Stimulated activated CD4-positive, alpha-beta T cell treated with anti-CD3 and anti-CD28 coated beads, Interleukin-1b, Interleukin-23, amount 100 ng/mL, for 4 hours (primary cell): ENCODE measurements at places on chromosomes 12 and 14.

DNA sequence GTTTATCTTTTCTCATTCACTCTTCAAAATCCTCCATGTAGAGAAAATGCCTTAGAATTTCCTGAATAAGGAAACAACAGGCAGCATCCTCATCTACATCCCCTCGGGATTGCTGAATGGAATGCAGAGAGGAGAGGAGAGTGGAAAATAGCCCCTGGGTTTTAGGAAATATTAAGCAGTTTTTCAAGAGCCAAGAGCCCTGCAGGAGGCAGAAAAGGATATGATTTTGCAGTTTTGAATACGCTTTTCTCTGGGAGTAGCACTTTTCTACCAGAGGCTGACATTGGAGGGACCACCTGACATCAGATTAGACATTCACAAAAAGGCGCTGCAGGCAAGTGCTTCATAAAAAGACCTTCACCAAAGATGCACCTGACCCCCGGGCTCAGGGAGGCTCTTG lies 362.2 kb upstream of the SFSWAP start:
- DNase-seq, result no peak

DNA sequence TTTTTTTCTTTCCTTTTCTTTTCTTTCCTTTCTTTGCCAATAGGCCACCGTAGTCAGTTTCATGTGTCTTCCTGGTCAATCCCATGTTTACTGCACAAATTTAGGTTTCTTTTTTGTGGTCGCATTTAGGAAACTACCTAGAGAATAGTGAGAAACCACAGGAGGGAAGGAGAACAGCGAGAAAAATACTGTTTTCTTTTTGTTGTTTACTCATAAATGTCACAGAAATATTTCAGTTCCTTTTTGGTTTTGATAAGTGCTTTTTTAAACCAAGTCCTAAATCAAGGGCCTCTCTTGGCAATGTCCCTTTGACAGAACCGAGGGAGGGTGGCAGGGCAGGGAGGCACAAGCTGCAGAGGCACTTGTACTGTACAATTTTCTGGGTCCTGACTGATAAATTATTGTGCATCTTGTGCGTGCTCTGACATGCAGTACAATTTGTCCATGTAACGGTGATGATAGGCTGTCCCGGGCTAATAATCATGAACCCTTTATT lies 326.1 kb downstream of the CACNA1C start:
- DNase-seq, result no peak

- no peak for DNase-seq
These were observed 87.0 kb downstream of the SEC23A start for GRCh38 chr14:39015964-39016577.

- DNase-seq, result no peak
These were observed at the start of gene COCH for GRCh38 chr14:30874120-30874998. Gene COCH, plus strand, starts transcription at chr14:30874559. Its CDS starts 380 bp downstream, at chr14:30874939.

- no peak for DNase-seq
These were observed 235.0 kb downstream of the EFCAB11 start for GRCh38 chr14:89719366-89720075.

GRCh38 chr12:2924019-2924418 lies 33.3 kb downstream of the TULP3 start:
- no peak for DNase-seq

DNA sequence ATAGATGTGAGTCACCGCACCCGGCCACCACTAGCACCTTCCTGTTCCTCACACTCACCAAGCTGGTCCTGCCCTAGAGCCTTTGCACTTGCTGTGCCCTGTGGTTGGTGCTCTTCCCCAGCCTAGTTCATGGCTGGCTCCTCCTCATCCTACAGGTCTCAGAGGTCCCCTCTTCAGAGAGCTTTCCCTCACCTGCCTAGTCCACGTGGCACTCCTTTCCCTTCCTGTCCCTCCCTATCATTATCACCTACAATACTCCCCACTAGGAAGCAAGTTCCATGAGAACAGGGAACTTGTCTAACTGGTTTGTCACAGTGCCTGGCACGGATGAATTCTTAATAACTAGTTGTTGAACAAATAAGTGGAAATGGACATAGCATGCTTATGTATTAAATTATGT lies 24.0 kb upstream of the TMED10 start:
- no peak for DNase-seq

GRCh38 chr12:108021949-108022522 lies 107.1 kb upstream of the WSCD2 start:
- no peak for DNase-seq

DNA sequence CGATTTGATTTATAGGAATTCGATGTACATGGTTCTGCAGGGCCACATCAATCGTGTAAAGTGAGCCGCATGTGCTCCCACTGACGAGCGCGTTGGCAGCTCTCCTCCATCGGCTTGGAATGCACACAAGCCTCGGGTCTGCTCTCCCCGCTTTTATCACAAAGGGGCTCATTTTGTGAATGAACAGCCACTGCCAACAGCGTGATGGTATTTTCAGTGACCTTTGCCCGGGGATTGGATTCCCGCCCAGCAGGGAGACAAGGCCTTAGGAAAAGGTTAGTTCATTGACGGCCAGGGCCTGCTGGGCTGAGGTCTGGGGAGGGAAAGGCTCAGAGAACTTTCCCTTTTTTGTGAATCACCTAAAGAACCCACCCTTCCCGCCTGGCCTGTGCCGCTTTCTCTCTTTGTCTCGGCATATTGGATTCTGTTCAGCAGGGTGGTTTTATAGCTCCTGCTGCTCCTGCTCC lies 232.1 kb downstream of the MSRB3 start:
- no peak for DNase-seq

DNA sequence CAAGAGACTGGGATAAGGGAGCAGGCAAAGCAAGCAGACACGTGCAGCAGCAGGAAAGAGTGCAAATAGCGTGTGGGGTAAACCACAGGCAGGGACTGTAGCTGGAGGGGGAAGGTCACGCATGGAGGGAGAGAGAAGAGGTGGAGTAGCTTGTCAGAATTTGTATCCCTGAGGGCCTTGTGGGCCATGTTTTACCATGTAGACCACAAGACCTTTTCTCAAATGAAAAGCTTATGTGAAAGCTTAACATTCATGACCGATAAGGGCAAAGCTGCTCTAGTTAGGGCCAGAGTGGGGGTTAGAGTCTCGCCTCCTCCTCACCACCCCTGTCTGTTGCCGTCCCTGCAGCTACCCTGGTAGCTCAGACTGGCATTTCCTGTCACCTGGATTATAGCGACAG lies 152.9 kb upstream of the E2F7 start:
- DNase-seq, result no peak

GRCh38 chr14:50602035-50602434 lies 42.1 kb downstream of the ATL1 start:
- no peak for DNase-seq

- DNase-seq, result no peak
These were observed 75.9 kb upstream of the TSPAN11 start for GRCh38 chr12:30850684-30851083.

DNA sequence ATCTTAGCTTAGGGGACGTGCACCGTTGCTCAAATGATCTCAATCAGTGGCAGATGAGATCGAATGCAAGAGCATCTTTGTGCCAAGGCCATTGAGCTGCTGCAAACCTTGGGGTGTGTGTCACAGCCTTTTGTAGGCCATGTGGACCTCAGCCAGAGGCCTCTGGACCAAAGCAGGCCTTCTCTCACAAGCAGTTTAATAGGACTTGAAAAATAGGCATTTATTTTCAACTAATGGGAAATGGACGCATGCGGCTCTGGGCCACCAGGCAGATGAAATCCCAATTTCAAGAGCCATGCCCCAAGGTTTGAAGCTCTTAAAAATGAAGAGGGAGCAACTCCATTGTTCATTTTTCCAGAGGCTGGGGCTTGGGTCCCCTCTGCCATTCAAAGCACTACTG lies 87.3 kb downstream of the TTC7B start:
- DNase-seq, result no peak

DNA sequence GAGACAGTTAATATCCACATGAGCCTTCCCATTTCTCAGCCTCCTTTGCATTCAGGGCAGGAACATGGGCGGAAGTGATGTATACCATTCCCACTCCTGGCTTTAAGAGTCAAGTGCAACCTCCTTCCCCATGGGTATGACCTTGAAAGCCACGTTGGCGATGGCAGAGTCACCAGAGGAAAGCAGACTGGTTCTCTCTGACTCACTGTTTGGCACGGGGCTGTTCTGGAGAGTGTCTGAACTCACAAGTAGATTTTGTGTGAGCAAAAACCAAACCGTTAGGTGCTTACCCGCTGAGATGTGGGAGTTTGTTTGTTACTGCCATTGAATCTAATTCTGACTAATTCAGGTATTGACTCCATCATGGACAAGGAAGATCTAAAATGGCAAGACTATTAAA lies 36.7 kb upstream of the PZP start:
- DNase-seq, result peak; percentile 27

DNA sequence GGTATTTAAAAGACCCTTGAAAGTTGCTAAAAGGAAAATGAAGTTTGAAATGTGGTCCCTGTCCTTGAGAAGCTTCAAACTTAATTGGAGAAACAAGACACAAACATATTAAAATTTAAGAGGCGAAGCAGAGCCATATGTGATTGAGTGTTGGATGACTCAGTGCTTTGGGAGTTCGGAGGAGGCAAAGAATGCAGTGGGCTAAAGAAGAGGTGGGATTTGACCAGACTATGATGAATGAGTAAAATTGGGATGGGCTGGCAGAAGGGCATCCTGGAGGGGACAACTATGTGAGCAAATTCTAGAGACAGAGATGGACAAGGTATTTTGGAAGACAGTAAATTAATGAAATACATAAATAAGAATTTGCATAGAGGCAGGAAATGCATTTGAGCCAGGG lies 358.6 kb downstream of the EGLN3 start:
- no peak for DNase-seq

- DNase-seq, result no peak
These were observed 92.9 kb downstream of the SPTSSA start for GRCh38 chr14:34368971-34369647.

GRCh38 chr12:52525661-52526499 lies 5.7 kb upstream of the KRT5 start:
- DNase-seq, result no peak

DNA sequence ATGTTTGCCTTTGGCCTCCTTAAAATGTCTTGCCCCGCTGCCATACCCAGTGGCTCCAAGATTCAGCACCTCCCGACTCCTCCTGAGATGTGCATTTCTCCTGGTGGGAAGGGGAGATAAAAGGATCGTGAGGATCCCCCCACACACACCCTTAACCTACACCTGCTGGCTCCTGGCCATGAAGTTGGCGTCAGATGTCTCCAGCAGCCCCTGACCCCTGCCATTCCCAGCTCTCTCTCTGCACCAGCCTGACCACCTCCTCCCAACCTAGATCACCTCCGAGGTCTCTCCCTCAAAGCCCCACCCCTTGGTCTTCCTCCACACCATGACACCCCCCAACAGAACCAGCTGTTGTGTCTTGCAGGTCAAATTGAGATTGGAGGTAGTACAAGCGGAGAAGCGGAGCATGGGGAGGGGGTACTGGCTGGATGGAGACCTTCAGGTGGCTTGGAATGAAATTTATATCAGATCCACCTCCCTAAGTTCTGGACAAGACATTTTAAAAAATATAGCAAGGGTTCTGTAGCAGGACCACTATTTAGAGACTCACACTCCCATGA lies 151.1 kb upstream of the FKBP4 start:
- DNase-seq, result no peak

DNA sequence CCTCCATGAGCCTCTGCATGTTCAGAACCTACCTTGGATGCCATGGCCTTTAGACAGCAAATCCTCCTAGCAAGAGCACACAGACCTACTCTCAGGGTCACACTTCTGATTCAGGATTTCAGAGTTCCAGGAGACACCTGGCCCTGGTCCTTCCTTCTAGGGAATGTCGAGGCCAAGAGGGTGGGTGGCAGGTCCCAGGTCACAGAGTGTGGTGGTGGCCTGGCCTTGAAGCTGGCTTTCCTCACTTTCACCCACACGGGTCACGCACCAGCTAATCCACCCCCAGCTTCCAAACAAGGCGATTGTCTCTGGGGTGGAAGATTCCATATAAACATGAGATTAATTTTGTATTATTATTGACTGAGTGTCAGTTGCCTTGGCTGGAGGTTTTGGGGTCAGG lies 328.3 kb upstream of the RTL1 start:
- DNase-seq, result no peak

DNA sequence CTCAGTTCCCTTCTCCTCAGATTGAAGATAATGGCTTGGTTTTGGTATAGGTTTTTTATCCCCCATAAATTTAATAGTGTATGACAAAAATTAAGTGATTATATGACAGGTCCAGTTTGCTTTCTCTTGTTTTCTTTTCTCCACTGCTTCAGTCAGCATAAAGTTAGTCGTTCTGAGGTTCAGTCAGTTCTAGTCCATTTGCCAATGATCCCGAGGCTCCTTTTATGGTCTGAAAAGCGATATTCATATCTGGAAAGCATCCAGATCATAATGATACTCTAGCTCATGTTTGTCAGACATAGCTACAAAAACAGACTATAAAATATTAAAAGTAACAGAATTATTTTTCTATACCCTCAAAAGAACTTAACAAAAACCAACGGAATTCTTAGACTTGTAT lies 67.1 kb upstream of the SLC38A4 start:
- DNase-seq, result no peak

GRCh38 chr12:42196723-42197603 lies 41.1 kb downstream of the YAF2 start:
- no peak for DNase-seq

- no peak for DNase-seq
These were observed 20.2 kb downstream of the SLC2A3 start for GRCh38 chr12:7915661-7916403.

GRCh38 chr12:21980544-21980943 lies 39.3 kb upstream of the ABCC9 start:
- no peak for DNase-seq

DNA sequence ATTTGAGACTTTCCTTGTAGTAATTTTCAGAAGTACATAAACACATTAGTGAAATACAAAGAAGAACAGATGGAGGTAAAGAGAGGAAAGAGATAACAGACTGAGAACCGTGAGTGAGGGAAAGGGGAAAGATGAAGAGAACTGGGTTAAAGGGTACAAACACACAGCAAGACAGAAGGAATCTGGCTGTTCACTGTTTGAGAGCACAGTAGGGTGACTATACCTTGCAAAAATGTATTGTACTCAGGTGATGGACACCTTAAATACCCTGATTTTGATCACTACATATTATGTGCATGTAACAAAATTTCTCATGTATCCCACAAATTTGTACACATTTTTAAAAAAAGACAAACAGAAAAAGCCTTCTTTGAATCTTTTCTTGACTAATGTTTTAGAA lies 2.7 kb upstream of the TRHDE start:
- DNase-seq, result no peak

DNA sequence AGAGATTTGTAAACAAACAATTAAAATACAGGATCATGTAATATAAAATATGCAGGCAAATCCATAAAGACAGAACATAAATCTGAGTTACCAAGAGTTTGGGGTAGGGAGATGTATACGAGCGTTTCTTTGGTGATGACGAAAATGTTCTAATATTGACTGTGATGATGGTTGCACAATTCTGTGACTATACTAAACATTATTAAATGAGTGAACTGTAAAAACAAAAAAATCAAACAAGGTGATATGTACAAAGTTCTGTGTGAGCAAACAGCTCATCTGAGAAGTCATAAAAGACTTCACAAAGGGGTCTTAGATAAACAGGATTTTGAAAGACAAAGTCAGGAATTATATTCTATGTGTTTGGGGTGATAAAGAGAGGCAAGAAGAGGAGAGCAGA lies 127.9 kb downstream of the INSM2 start:
- DNase-seq, result no peak
